ENCODE measurements at places on chromosomes 2 and 18.

GRCh38 chr2:54947136-54947535 is 103.1 kb downstream of the RTN4 start:
- no peak for DNase-seq

DNA sequence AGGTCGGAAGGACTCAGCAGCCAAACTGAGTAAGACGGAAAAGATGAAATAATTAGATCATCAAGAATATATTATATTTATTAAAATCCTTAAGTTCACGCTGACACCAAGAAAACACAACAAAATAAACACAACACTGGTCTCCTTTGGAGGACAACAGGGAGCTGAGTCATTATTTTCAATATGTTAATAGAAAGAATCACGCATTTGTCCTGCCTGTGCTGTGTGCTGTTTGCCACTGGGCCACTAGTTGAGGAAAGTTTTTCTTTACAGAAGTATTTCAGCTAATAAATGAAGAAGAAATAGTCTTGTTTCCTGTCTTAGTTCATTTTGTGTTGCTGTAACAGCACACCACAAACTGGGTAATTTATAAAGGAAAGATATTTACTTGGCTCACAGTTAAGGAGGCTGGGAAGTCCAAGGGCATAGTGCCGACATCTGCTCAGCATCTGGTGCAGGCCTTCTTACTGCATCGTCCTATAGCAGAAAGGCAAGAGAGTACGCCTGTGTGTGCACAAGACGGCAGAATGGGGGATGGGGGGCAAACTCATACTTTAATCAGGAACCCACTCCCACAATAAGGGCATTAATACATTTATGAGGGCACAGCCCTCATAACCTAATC is 88.0 kb downstream of the TCF7L1 start:
- no peak for DNase-seq

DNA sequence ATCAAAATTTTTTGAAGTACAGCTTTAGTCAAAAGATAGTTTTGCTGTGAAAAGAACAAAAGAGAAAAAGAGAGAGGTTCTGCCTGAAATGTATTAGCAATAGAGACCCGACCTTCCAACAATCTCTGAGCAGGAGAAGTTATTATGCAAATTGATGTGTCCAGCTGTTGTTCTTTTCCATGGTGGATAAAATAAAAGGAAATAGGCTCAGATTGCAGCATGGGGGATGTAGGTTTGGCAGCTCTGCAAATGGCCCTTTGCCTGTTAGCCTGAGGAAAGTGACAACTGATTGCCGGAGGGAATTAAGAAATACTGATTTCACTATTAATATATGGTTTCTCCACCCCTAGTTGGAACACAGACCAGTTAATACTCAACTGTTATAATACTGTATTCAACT is 1283.2 kb upstream of the NXPH2 start:
- no peak for DNase-seq

GRCh38 chr2:170847716-170848115 is 31.0 kb downstream of the GAD1 start:
- no peak for DNase-seq

DNA sequence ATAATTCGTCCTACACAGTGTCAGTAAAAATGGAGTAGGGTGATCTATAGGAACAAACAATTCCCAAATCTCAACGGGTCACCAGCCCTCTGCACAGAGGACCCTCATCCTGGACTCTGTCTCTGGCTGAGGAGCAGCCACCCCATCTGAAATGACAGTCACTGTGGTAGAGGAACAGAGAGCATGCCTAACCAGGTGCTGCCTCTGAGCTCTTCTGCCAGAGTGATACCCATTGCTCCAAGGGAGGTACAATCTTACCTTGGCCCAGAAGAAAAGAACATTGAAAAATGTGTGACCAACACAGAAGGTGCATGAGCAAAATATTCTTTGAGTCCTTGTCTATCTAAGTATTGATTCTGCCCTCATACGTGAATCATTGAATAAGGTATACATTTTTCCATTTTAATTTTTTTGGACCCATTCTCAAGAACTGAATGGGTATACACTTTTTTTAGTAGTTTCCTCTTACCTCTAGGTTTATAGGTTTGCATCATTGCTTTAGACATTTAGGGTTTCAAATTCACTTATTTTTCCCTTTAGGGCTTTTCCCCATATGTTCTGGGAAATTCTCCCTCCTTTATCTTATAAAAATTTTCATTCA is 8.7 kb downstream of the SP140 start:
- no peak for DNase-seq

DNA sequence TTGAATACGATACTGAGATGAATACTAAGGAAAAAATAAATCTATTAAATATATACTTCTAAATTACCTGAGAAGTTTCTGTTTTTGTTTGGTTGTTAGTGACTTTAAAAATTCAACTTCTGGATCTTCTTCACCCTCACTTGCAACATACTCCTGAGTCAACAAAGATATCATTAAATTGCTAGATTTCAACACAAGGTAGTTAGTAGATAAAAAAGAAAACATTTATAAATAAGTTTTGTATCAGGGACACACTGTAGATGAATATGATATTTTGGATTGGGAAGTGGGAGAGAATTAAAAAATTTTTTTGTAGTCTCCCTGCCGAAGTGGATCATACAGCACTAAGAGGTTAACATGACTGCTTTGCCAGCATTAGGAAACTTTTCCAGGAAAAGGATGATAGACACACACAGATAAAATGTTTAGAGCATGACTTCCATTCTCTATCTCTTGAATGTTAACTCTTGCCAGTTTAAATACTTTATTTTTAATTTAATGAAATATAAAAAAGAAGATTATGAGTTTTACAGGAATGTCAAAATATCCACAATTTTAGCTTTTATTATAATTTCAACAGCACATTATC is 15.9 kb downstream of the SP9 start:
- no peak for DNase-seq

GRCh38 chr18:35050028-35050546 is 8.9 kb downstream of the MAPRE2 start:
- DNase-seq, result no peak

DNA sequence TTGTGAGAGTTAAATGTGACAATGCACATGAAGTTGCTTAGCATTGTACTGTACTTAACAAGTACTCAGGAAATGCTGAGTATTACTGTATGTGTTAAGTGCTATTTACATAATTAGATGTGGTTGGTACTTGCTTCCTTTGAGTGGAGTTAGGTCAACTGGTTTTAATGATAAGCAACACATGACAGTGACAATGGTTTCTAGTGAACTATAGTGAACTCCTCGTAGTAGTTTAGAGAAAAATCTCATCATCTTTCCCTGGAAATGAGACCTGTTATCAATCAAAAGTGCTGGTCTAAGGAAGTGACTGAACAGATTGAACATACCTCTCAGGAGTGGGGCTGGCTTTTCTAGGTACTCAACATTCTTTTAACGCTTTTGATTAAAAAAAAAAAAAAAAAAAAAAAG is 29.2 kb upstream of the ZDBF2 start:
- no peak for DNase-seq

DNA sequence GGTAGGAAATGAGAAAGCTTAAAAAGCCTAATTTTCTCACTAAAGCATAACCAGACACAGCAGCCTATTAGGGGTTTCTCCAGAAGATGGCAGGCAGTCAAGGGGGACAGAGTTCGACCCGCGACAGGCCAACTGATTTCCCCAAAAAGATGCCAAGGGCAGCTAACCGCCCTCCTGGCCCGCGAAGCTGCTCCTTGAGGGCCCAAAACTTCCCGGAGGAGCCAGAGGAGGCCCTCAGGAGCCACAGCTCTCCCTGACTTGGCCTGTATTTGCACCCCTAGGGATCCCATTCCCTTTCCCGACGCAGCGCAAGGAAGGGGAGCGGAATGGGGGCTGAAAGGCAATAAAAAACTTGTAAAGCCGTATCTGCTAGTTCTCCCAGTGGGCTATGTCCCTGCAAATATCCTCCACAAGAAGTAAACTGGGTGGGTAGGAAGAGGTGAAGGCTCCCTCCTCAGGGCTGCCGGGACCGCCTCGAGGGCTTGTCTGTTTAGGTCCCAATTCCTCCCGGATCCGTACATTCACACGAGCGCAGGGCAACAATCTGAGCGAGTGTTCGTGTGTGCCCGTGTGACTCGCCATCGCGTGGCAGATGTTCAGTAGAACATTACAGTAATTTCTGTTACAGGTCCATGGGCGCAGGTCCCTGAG is 756 bp upstream of the NAGK start:
- DNase-seq, result no peak

DNA sequence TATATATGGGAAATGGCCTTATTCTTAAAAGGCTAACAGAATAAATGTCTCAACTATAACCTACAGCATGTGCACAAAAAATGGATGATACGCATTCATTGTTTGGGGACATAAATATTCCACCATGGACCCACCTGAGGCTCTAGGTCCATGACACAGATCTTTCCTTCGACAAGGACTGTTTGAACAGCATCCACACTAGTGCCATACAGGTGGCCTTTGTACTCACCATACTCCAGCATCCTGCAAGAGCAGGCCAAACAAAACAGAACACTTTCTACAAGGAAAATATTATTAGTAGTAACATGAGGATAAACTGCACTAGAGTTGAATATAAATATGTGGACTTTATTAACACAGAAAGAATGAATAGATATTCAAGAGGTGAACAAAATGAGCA is 6.1 kb upstream of the TMEM237 start:
- no peak for DNase-seq

- no peak for DNase-seq
These were observed 237.5 kb downstream of the GLI2 start for GRCh38 chr2:120973196-120973595.

- DNase-seq, result no peak
These were observed 654 bp upstream of the ASB1 start for GRCh38 chr2:238425979-238426567.

DNA sequence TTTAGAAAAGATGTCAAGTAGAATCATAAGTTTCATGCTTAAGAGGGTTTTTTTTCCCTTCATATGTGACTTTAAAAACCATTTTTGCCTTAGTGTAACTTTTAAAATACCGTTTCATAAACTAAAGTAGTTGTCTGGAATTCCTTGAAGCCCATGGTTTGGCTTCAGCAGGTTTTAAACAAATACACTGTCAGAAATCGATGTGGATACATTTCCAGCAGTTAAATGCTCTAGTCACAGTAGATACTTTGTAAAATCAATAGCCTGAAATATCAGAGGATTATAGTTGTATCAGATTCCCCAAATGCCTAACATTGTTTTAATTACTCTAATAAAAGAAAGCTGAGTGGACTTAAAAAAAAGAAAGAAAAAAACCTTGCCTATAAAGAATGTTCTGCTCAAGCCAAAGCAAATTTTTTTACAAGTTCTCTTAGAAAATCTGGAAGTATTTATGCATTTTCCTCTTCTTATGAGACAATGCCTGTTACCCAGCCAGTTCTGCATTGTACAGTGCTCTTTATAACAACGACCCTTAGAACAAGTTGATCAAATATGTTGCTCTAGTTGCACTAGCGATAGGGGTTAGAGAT is 260.5 kb downstream of the LTBP1 start:
- no peak for DNase-seq

- DNase-seq, result no peak
These were observed 9.9 kb downstream of the TMEM37 start for GRCh38 chr2:119441376-119442225.

- no peak for DNase-seq
These were observed 56.3 kb upstream of the HPCAL1 start for GRCh38 chr2:10246370-10246769.

DNA sequence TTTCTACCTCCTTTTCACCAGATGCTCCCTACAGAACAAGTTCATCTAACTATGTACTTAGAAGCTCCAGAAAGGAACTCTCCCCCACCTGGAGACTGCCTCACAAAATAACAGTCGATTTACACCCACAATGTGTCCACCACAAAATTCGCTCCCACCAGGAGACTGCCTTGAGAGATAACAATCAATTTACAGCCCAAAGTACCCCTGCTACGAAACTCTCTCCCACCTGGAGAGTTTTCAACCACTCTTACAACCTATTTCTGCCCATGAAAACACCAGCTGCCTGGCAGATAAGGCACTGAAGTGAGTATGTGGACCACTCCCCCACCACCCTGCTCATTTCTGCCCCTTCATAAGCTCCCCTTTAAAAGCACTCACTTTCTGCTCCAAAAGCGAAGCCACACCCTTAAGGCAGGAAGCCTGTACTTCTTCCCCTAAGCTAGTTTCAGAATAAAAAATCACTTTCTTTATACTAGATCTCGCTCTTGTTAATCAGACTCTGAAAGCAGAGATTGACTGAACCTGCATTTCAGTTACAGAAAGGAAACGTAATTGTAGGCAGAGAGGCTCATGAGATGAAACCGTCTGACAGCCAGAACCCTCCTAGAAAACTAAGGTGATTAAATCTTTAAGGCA is 94.4 kb upstream of the RBBP8 start:
- DNase-seq, result no peak

DNA sequence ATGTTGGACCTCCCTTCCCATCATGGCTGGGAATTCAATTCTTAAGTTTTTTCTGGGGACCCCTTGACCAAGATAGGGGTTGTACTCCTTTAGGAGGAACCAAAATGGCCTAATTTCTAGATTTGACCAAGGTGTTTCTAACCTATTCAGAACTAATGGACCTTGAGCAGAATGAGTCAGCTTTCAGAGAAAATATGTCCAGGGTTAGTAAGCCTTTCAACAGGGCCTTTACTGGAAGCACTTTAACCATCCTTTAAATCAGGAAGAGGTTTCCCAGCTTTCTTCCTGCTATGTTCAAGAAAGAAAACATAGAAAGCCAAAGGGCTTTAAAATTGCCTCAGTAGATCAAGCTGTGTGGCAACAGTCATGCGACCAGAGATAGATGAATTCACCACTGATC is 1184.9 kb upstream of the ACVR2A start:
- no peak for DNase-seq

DNA sequence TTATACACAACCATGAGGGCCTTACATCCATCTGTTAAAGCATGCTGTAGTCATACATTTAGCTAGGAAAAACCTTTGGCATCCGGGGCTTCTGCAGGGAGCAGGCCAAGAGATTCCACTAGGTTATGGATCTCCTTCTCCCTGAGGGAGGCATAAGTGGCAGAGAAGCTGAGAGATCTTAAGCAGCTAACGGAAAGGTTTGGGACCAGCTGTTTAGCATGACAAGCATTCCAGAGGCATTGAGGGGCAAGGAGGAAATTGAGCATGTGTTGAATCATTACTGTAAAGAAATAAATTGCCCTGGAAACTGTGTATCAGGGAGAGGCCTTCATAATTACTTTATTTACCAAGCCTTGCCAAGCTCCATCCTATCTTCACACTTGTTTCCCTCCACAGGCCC is 643.1 kb downstream of the CNTNAP5 start:
- no peak for DNase-seq

- no peak for DNase-seq
These were observed 125.8 kb downstream of the CABLES1 start for GRCh38 chr18:23260926-23261590.
